ENCODE measurements at places on chromosomes 12 and 14.

DNA sequence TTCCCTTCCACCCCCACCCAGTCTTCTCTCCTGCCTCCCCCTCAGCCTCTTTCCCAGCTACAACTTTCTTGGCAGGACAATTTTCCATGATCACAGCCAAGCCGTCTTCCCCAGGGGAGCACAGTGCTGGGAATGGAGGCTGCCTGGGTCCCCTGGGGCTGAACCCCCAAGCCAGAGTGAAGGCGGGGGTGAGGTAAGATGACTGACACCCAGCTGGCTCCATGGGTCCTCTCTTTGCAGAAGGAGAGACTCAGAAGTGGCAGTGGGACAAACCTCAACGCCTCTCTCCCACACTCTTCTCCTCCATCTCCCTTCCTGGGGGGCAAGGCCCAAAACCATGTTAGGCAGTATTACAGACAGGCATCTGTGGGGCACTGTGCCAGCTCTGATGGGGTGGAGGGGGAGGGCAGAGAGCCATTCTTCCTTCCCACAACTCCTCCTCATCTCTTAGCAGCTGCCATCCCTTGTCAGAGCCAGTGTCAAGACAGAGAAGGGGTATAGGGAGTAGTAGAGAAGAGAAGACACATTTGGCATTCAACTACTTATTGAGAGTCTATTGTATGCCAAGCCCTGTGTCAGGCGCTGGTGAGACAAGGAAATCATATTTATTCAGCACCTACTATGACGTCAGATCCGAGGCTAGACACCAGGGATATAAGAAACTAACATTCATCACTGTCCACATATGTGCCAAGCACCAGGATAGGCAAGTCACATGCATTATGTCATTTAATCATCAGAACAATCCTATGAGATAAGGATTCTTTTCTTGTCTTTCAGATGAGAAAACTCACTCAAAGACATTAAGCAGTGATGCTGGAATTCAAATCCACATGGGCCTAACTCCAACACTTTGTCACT lies 3.6 kb downstream of the ITGA7 start:
- DNase-seq = no peak

DNA sequence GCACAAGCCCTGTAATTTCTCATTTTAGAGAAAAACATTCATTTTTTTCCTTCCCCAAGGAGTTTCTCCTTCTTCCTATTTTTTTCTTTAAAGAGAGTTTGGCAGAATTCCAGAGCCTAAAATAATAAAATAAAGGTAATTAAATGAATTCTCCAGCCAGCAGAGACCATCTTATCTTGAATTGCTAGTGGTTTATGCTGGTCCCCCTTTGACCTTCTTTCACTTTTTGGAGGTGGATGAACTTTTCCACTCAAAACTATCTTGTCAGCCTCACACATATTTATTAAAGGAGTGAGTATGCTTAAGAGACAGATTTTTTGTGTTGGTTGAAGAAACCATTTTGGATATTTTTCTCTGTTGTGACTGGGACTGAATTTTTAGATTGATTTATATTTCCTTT lies 47.6 kb downstream of the ADIPOR2 start:
- DNase-seq = no peak

DNA sequence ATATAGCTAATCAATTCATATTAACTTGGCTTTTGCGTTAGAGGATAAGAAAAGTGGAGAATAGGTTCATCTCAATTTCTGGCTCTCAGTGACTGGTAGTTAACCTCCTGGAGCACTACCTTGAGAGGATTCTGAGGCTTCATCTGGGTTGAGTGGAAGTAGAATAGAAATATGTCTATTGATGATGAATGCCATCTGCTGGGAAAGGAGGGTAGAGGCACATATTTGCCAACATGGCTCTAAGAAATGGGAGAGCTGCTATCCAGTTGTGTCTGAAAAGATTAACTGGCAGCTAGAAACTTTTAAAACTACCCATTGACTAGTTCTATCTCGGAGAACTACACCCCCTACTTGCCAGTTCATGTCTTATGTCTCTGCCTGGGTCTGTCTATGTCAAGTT lies 530.1 kb downstream of the NRXN3 start:
- DNase-seq = no peak

GRCh38 chr14:105940534-105941225 lies 414.3 kb downstream of the TMEM121 start:
- DNase-seq = no peak

GRCh38 chr12:7646178-7646475 lies 19.6 kb downstream of the APOBEC1 start:
- DNase-seq = no peak

GRCh38 chr12:109553906-109554500 lies 19.3 kb downstream of the MMAB start:
- DNase-seq = no peak

GRCh38 chr14:104550861-104551728 lies 28.5 kb upstream of the C14orf180 start:
- DNase-seq = no peak

GRCh38 chr12:66352197-66352596 lies 49.9 kb downstream of the HELB start:
- DNase-seq = no peak

GRCh38 chr14:74628418-74628817 lies 16.4 kb upstream of the LTBP2 start:
- no peak for DNase-seq

DNA sequence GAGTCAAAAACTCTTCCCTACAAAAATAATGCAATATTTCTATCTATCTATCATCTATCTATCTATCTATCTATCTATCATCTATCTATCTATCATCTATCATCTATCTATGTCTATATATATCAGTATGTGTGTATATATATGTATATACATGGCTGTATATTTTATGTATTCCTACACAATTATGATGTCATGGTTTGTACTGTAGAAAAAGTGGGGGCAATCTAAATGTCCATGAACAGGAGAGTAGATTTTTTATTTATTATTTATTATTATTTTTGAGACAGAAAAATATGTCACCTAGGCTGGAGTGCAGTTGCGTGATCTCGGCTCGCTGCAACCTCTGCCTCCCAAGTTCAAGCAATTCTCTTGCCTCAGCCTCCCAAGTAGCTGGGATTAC lies 45.6 kb upstream of the BICD1 start:
- no peak for DNase-seq

DNA sequence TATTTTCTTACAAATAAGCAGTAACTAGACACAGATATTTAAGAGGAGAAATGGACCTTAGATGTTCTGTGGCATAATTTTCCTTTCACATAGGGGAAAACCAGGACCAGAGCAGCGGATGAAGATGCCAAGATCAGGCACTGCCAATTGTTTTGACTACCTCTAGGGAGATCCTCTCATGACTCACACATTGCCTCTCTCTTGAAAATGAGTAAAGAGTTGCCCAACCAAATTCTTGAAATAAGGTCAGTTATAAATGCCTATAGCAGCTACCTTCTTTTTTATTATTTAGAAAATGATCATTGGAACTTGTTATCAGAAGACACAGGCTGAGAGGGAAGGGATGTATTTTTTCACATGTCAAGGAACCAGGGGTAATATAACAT lies 263.4 kb upstream of the PLEKHG7 start:
- DNase-seq = no peak

DNA sequence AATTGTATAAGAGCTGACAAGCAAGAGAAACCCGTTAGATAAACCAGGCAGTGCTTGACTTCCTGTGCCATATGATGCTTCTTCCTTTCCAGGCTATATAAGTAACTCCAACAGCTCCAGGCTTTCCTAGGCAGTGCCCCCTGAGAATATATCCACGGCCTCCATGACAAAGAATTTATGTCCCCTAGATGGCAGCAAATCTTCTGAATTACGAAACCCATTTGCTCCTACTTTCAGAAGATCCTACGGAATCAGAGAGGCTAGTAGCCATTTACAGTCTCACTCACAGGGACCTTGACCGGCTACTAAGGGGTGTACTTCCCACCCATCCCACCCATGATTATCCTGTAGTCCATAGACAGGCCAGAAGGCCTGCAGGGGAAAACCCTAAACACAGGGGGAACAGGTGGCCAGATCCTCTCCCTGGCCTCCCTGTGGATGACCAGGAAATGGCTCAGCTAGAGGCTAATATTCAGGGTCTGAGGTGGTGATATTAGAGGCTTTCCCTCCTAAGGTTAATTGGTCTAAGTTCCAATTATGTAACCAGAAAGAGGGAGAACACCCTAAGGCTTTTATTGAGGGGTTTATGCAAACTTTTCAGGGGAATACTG lies 77.2 kb upstream of the DCD start:
- no peak for DNase-seq

- DNase-seq = no peak
These were observed 4.5 kb downstream of the HCAR1 start for GRCh38 chr12:122726080-122726558.

DNA sequence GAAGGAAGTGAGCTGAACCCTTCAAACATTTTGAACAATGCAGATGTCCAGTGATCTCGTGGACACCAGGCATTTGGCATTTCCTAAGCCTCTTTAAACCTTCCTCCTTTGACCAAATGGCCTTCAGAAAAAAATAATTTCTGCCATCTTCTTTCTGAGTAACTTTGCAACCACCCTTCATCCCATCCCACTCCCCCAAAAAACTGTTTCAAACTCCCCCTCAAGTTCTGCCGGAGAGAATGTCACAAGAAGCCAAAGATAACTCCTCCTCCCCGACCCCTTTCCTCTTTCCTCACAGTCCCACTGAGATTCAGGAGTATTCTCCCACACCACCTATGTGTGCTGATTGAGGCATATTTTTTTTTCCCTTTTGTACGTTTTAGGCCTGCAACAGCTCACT lies 1.7 kb downstream of the KSR2 start:
- no peak for DNase-seq

DNA sequence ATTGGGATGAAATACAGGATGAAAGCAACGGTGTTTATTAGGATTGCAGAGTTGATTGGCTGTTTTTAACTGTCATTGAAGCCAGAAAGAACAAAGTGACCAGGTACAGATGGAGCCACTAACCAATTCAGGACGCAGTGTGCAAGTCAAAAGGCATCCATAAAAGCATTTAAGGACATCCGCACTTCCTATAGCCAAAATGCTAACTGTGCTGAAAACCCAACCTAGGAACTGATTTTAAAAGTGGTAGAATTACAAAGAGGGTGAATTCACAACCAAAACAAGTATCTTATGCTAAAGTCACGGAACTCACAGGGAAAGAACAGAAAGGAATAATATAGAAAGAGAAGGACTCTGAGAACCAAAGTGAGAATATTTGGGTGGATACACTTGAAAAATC lies 63.1 kb upstream of the FOXG1 start:
- DNase-seq = no peak

DNA sequence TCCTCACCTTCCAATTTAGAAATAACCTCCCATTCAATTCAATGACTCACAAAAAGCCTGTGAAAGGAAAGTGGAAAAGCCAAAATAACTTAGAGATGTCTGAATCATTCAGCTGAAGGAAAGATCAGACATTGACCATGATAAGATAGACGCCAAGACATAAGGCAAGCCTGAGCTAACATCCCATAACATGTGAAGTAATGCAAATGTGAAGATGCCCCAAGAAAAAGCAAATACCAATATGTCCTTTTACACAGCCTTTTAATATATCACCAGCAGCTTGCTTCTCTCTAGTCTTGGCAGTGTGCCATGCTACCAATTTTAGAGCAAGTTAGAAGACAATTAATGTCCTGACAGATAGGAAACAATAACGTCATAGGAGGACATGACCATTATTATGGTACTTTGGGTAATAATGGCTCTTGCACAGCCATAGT lies 2.4 kb upstream of the NUMB start:
- DNase-seq = peak; percentile 63

DNA sequence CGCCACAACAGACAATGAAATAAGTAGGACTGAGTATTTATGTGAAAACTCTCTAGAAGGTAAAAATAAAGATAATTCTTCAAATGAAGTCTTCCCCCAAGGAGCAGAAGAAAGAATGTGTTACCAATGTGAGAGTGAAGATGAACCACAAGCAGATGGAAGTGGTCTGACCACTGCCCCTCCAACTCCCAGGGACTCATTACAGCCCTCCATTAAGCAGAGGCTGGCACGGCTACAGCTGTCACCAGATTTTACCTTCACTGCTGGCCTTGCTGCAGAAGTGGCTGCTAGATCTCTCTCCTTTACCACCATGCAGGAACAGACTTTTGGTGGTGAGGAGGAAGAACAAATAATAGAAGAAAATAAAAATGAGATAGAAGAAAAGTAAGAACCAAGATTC lies 82.7 kb downstream of the VEZT start:
- no peak for DNase-seq

DNA sequence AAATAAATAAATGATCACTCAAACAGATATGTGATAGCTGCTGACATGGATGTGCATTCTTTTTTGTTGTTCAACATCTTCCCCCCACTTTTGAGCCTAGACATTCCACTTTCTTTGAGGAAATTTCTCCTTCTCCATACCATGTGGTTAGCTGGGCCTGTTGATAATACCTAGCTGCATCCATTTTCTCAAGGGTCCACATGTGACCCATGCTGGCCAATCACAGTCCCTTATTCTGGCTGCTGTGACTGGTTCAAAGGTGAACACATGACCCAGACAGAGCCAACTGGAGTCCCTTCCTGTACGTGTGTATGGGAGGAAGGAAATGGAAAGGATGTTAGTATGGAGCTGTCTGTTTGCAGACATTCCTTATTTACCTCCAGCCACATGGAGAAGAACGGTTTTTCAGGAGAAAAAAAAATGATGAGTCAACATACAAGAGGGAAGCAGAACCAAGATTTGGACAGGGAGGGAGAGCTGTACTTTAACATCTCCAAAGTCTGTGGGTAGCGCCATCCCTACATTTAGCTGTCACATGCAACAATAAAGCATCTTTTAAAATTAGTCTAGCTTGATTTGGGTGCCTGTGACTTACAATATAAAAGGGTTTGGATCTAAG lies 391.7 kb upstream of the TBX3 start:
- no peak for DNase-seq

Data from NCI-H345 (cell line).